ENCODE measurements at places on chromosomes 3 and 15. TPM values are rescaled to one million over a fixed set of nuclear protein-coding genes. Genes with fewer than 3 reads are reported as not detected.

The ITIH3 gene
- 22.0 TPM for total RNA-seq

DNA sequence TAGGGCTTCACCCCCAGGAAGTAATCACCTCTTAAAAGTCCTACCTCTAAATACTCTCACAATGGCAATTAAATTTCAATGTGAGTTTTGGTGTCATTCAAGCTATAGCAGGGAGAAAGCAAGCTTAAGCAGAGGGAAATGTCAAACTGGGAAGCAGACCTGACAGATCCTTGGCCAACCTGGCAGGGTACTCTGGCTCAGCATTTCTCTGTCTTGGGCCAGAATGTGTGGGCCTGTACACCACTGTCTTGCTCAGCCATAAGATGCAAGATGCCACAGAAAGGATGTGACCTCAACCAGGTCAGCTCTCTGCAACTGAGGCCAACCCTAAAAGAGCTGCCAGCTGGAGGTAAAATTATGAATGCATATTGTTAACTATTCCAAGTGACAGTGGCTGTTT lies 130.6 kb upstream of the CMC1 start:
- no peak for DNase-seq

The CSPG4 gene
- 57.5 TPM for total RNA-seq

- no peak for DNase-seq
Observed at GRCh38 chr3:150826466-150827282, 63.7 kb upstream of the SIAH2 start.

The CEP19 gene
- 1.7 TPM for total RNA-seq

- DNase-seq = no peak
Observed at GRCh38 chr15:57873564-57874209, 167.2 kb downstream of the POLR2M start.

- no peak for DNase-seq
Observed at GRCh38 chr3:54905261-54905888, 22.5 kb downstream of the LRTM1 start.

- no peak for DNase-seq
Observed at GRCh38 chr3:17726313-17726712, 16.1 kb downstream of the TBC1D5 start.

The EFCC1 gene
- total RNA-seq = 1.6 TPM

The KLHL6 gene
- total RNA-seq = 4.7 TPM
